ENCODE measurements at places on chromosomes 3 and 15.

DNA sequence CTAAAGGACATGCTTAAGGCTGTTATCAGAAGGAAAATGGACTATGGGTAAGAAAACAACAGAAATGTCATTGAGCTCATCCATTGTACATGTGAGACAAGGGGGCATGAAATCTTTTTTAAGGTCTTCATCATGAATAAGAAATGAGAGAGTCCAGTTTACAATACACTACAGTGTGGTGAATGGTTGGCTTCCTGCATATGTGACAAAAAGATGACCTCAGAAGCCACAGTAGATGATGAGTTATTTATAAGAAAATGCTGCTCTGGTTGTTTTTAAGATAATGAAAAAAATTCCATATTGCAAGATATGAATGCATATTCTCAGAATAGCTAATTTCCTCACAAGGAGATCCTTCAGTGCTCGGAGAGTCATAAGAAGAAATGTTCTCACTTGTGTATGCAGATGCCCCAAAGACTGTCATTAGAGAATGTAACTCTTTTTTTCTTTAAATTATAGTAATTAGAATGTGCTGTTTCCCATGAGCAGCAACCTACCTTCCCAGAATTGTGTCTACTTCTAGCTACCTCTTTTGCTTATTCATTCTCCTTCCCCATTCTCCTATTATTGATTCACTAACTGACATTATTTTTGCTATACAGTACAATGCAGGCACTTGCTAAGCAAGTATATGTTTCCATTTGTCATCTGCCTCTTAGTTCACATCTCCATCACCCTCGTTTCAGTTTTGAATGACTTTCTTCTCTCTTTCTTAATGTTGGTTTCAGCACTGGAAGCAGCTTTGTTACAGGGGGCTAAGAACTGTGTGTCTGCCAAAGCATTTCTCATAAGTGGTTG lies 152.0 kb upstream of the PEX5L start:
- DNase-seq = no peak

DNA sequence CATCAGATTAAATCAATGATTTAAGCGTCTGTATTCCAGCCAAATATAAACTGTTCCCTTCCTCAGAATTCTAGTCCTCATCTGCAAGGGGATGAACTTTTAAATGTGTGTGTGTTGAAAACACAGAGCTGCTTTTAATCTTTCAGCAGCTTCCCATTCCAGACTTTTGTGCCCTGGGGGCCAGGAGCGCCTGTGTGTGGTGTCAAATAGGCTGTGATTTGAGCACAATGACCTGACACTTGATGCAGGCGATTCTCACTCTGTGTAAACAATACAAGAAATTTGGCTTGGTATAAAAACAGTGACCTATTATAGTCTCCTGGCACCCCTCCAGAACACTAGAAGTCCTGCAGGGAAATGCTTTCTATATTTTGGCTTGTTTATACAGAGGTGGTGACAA lies 274.6 kb upstream of the ROPN1 start:
- DNase-seq = peak; percentile 17

GRCh38 chr3:196406811-196407470 lies 25.3 kb downstream of the UBXN7 start:
- no peak for DNase-seq

- no peak for DNase-seq
Observed at GRCh38 chr3:72768481-72768880, 79.8 kb downstream of the SHQ1 start.

DNA sequence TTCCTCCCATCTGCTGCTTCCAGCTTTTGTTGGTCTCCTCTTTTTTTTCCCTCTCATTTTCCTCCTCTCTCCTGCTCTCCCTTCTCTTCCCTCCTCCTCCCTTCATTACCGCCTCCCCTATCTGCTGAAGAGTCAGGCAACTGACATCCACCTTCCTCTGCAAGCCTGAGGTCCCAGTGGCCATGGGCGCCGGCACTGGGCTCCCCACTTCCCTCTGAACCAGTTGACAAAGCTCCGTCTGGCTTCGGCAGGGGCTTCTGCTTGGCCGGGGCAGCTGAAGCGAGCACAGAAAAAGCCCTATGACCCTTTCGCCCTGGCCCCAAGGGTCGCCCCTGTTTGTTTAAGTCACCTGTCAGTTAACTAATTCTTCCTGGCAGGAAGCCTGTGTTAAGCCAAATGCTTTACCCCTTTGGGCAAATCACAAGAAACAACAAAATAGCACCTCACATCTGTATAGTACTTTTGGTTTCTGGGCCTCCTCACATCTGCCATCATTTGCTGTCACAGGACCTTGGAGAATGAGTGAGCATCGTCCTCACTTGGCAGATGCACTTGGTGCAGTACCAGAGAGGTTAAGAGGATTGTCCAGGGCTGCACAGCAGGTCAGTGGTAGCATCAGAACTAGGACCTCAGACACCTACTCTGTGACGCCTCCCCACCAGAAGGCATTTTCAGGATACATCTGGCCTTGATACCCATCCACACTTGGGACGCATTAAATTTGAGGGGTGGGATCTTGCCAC lies 27.7 kb downstream of the ITGA11 start:
- DNase-seq = no peak

DNA sequence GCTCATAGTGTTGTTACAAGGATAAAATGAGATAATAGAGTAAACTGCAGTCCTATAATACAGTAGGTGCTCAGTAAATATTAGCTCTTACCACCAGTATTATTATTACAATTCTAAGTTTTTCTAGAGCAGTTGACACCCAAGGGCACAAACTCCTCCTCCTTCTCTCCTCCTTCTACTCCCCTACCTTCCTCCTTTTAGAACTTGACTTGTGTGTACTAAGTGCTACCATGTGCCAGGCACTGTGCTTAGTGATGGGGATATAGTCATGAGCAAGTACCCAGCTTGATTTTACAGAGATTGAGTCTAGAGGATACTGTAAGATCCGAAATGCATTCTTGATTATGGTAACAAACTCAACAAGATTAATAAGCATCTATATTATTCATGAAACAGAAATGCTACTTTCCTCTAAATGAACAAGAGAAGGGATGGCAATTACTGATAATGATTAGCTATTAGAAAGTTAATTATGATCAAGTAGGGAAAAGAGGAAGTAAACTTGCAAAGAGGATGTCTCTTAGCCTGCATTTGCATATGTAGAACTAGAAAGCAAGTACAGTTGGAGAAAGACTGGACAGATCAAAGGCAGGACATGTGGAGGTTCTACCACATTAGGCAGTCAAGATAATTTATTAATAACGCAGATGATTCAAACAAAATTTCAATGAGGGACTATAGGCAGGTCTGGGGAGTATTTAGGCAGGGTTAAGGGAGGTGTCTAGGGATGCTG lies 72.3 kb downstream of the CLDN11 start:
- no peak for DNase-seq

GRCh38 chr15:47954196-47954595 lies 166.6 kb upstream of the SLC24A5 start:
- no peak for DNase-seq

DNA sequence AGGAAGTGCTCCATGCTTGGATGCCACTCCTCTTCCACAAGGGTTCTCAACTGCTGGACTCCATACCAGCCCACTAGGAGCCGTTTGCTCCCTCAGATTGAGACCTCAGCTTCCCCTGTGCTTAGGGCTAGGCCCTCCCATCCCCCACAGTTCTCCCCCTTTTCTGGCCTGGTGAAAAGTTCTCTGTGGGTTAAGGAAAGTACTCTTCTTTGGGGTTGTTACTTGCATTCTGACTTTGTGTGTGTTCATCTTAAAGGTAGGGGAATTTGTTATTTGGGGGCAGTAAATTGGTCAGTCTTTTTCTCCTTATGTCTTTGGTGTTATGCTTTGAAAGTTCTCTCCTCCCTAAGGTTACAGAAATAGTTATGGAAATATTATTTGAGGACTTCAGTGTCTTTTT lies 24.0 kb upstream of the APEH start:
- no peak for DNase-seq

DNA sequence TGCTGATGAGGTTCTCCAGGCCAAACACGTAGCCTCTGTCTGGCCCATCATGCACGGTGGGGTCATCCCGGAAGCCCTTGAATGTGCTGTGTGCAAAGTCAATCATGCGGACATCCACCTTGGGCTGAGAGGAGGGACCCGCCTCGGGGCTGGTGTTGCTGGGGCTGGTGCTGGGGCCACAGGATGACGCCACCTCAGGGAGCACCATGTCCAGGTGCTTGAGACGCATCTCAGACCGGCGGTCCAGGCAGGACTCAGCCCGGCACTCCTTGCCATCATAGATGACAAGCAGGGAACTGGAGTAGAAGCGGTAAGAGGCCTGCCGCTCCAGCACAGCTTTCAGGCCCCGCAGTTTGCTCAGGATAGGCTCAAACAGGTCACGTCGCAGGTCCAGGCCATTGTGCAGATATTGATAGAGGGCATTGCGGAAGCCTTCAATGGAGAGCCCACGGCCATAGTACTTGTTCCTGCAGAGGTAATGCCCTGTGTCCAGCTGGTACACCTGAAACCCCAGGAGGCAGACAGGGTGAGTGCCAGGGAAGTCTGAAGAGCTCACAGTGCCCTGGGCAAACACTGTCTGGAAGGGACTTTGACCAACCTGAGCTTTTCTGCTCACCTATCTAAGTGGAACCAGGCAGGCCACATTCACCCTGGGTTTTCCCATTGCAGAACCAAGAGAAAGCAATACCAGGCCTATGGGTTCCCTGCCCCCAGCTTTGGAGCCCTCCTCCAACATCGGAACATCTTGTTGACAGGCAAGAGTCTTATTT lies 3.6 kb upstream of the GMPPB start:
- DNase-seq = no peak

DNA sequence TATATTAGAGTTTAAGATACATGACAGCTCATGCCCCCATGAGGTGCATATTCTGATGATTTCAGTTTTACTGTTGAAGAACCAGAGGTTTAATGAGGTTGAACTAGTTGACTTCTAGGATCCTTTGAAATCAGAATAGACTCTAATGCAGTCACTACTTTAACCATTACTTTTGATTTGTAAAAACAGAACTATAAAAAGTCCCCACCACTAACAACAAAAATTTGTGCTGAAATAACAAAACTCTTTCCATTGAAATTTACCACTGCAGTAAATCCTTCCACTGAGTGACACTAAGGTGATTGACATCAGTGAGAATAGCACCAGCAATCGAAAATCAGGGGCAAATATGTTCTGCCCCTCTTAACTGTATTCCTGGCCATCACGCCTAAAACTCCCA lies 214.1 kb downstream of the SHQ1 start:
- no peak for DNase-seq

DNA sequence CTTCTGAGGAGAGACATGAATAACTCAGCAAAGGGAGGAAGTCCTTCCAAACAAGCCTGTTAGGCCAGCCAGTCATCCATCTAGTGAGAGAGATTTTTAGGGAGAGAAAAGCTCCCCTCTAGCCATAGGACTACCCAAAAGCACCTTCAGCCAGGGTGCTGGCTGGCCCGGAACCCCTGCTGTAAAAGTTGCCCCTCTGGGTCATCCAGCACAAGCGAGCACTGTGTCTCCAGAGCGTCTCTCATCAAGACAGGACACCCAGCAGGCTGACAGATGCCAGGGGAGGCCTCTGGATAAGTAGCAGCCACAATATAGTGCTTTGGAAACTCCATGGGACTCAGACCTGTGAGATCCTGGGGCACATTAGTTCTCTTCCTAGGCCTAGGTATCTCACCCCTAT lies 24.5 kb downstream of the ANXA2 start:
- peak; percentile 19 for DNase-seq

Data from A549 (cell line).